C1 segment of cervical spinal cord (tissue), 14 donors: ENCODE measurements at places on chromosomes 12 and 14.

DNA sequence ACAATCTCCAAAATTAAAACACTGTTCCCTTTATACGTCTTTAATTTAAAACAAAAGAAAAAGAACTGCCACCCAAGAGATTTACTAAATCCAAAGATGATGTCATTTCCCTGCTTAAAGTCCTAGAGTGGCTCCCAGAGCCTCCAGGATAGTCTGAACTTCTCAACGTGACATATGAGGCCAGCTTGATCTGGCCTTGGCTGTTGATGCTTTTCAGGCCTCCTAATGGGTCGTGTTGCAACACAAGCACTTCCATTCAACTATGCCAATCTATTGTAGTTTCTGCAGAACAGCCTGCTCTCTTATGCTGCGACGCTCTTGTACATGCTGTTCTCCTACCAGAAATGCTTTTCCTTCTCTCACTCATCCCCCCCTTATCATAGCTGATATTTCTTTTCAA is 35.7 kb downstream of the LGR5 start:
- no peak for DNase-seq

DNA sequence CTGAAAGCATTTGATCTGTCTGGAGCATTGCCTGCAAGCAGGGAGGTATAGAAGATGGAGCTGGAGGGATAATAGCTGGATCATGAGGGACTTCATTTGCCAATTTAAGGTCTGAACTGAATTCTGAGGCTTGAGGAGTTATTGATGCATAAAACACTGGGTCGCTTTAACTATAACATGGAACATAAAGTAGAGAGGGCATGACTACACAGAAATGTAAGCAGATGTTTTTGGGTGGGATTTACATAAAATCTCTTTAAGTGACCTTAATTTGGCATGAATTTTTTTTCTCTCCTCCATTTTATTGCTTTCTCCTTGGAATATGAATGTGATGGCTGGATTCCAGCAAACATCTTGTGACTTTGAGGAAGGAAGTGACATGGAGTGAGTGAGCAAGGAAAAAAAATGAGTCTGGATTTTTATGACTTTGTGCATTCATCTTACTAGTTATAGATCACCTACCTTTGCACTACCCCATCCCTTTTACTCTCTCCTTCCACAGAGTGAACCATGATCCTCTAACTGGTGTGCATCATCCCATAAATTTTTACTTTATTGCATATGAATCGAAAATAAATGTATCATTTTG is 356.0 kb downstream of the DUSP6 start:
- no peak for DNase-seq

- DNase-seq, result no peak
These were observed 34.6 kb upstream of the ANKRD9 start for GRCh38 chr14:102544046-102544746.

DNA sequence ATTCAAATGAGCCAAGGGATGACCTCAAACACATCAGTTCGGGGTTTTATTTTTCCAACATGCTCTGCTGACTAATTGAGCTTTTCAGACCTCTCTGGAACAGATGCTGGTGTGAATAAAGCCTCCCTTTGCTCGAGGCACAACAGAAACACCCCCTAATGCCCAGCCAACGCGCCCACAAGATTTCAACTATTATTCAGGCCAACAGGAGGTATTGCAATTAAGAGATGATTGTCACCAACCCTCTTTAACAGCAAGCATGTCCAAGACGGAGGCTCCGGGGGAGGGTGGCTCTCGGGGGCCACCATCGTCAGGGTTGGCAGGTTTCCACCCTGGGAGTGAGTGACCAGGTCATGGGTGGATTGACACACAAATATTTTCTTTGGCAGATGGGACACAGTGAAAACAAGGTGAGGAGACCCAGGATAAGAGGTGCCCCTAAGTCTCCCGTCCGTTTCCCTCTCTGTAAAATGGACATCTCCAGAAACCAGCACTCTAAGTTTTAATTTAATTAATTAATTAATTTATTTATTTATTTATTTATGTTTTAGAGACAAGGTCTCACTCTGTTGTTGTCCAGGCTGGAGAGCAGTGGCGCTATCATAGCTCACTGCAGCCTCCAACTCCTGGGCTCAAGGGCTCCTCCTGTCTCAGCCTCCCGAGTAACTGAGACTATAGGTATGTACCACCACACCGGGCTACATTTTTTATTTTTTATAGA is 56.1 kb downstream of the MAP1LC3B2 start:
- DNase-seq, result no peak

DNA sequence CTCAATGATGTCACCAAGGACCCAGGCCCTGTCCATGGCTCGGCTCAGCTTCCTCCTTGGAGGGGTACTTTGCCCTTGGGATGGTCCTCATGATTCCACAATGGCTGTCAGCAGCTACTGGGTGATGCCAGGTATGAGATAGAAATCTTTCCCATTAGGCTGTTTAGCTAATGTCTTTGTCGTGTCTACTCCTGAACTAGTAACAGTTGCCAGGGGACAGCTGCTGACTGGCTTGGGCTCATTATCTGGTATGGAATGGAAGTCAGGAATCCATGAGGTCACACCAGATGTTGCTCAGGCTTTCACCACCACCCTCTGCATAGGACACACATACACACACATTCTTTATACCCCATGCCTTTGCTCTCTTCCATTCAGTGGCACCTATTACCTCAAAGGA is 9.2 kb downstream of the PRPH start:
- no peak for DNase-seq

DNA sequence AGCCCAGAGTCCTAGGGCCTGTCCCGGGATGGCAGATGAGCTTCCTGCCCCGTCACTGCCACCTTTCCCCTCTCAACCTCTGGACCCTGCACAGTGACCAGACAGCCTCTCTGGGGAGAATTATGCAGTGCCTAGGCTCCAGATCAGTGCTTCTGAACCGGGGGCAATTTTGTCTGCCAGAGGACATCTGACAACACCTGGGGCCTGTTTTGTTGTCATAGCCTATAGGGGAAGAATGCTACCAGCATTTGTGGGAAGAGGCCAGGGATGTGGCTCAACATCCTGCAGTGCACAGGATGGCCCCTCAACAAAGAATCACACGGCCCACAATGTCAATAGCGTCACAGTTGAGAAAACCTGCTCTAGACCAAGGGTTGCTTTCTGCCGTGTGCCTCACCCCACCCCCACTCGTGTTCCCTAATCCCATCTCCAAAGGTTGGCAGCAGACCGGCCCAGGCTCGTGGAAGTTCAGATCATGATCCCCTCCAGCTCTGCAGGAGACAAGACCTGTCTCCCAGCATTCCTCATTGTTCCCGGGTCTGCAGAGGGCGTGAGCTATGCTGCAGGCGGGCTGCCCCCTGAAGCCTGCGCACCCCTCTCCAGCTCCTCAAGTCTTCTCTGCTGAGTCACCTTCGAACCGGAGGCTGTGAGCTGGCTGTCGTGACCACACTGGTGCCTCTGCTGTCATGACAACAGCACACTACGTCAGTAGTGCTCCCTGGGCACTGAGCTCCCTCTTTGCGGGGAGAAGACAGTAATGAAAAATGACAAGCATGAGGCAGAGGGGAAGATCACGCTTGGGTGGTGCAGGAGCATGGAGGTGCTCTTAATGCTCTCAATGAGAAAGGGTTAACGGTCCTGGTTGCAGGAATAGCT is 2.0 kb upstream of the GAPDH start:
- no peak for DNase-seq

- no peak for DNase-seq
These were observed 27.1 kb upstream of the NUDT14 start for GRCh38 chr14:105207996-105208737.

GRCh38 chr14:96064866-96065265 is 25.7 kb downstream of the C14orf132 start:
- DNase-seq, result no peak

DNA sequence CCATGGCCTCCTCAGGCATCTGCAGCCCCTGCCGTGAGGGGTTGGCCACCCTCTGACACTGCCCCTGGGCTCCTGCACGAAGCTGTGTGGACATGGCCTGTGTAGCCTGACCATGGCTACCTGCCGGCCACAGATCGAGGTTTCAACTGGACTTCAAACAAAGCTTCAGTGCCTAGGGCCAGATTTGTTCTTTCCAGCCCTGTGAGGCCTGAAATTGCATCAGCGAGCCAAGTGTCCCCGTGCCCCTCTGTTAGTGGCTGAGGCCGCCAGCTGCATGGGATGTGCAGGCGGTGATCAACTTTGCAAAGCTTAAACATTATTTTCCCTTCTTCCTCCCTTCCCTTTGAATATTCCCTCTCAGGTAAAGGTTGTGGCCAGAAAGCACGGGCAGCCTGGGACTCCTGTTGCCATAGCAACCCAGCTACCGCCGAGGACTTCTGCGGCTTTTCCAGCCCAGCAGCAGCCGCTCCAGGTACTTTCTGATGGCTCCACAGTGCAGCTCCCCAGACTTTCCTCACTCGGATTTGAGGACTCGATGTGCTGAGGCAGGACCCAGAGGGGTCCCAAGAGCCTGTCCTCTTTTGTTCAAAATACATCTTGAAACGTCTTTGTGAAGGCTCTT is 35.8 kb downstream of the DDX51 start:
- no peak for DNase-seq

DNA sequence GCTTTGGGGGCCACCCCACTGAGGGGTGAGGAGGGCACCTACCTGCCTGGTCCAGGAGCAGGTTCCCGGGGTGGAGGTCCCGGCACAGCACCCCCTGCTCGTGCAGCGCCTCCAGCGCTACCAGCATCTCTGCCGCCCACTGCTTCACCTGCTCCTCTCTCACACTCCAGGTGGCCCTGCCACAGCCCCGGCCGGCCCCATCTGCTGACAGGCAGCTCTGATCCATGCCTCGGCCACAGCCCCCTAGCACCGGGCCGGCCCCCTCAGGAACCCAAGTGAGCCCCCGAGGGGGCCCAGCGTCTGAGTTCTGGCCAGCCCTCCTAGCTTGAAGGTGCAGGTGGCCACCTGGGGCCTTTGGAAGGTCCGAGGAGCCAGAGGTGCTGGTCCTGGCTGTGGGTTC is 13.6 kb downstream of the RPS6KL1 start:
- no peak for DNase-seq

DNA sequence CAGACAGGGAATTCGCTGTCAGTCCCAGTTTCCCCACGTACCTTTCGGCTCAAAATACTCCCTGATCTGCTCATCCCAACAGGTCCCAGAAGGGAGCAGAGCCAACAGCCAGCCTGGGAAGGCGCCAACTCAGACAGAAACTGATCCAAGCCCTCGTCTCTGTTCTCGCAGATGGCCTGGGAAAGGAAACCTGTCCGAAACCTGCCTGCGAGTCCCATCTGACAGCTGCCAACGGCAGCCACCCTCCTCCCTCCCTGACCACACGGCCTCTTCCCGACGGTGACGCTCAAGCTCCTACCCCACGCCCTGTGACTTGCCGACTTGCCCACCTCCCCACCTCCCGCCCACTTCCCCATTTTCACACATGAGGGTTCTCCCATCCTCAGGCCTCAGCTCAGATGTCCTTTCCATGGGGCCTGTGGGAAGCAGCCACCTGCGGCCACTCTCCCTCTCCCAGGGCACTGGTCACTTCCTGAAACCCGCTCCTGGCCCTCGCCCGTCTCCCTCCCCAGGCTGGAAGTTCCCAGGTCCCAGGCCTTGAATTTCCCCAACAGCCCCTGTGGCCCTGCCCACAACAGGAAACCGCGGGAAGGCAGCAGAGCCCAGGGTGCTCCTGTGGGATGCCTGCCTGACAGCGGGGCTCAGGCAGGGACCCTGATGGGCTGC is 60.9 kb upstream of the FBRSL1 start:
- DNase-seq, result no peak

DNA sequence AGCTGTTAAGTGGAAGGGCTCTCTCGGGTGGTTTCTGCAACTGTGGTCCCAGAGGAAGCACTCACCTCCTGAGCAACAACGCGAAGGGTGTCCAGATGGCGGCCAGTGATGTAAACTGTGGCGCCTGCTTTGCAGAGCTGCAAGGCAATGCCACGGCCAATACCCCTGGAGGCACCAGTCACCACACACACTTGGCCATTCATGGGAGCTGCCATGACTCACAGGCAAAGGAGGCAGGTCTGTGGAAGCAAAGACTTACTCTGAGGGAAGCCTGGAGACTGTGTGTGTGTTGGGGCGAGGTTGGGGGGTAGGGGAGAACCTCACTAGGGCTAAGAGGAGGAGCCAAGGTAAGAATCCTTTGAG is 707 bp downstream of the DHRS1 start:
- no peak for DNase-seq

GRCh38 chr12:754851-755562 is 2.6 kb downstream of the WNK1 start:
- DNase-seq, result no peak

- DNase-seq, result no peak
These were observed 55.3 kb downstream of the DICER1 start for GRCh38 chr14:95101736-95102679.

DNA sequence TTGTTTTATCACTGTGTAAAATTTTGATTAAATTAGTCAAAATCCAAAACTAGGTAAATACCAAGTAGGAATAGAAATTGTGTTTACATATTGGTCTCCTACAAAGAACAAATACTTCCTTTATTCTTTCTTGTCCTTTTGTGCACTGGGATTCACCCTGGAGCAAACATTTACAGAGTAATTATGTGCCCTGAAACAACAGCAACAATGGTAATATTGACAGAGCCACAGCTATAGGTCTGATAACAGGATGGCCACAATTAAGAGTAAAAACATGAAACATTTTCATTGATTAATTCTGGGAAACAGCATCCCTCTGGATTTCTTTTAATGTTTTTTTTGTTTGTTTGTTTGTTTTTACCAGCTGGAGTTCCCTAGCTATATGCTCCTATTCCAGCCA is 61.2 kb downstream of the SLC38A6 start:
- no peak for DNase-seq

DNA sequence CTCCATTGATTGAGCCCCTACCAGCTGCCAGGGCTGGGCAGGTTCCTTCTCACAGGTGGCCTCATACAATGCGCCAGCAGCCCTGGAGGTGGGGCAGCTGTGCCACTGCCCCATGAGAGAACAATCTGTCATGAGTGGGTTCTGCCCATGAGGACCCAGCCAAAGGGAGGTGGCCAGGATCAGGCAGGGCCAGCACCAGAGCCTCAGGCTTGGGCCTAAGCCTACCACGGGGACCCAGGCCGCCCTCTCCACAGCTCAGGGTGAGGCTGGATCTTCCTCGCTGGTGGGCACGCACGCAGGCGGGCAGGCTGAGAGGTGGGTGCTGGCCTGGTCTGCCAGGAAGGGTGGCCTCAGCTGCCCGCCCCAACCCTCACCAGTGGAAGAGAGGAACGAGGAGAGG is 110.7 kb downstream of the KIF26A start:
- no peak for DNase-seq

GRCh38 chr14:90678846-90679362 is 137.3 kb downstream of the TTC7B start:
- DNase-seq, result no peak

GRCh38 chr12:14367040-14367661 is 1.7 kb downstream of the ATF7IP start:
- no peak for DNase-seq
